Left renal pelvis (tissue), 4 donors: ENCODE measurements at places on chromosomes 2 and 18.

DNA sequence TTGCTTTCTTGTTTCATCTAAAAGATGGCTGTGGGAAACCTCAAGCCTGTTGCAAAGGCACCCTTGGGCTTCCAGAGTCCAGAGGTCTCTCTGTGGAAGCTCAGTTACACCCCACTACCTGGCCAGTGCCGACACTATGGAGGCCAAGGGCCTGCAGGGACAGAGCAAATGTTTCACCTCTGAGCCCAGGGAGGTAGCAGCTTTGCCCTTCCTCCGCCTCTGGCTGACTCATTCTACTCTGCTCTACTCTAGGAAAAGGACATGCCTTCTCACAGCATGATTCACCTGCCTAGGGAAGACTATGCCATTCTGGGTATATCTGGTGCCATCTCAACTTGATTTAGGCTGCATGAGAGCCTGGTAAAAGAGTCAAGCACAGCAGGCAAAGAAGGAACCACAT lies 12.2 kb downstream of the MYOM1 start:
- DNase-seq = no peak

GRCh38 chr2:22521620-22522019 lies 863.4 kb upstream of the KLHL29 start:
- no peak for DNase-seq

DNA sequence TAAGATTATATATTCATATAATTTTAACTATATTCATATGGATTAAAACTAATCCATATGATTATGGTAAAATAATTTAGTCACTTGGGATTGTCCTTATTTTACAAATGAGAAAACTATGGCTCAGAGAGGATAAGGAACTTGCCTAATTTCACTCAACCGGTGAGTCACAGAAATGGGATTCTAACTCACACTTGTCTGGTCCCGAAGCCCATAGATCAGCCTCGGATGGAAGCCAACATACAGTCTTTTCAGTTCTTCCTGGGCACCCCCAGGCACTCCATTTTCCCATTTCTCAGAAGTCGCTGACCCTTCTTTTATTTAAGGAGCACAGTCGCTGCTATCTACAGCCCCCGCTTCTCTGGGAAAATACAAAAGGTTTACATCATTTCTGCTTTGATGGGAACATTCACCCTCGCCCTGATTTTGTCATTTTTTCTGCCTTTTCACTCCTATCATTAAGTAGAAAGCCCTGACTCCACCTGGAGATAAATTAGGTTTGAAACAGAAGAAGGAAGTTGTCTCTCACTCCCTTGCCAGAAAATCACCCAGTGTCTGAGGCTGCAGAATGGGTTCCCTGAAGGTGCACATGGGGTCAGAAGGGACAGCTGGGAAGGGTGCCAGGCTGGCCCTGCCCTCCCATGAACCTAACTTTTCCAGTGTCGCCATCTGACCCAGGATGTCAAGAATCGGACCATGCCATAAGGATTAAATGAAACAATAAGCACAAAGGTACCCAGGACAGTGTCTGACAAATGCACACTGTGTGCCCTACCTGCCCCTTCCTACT lies 36.6 kb downstream of the CYP1B1 start:
- no peak for DNase-seq

- no peak for DNase-seq
Measured at GRCh38 chr18:67266246-67267237, 250.0 kb downstream of the DSEL start.

DNA sequence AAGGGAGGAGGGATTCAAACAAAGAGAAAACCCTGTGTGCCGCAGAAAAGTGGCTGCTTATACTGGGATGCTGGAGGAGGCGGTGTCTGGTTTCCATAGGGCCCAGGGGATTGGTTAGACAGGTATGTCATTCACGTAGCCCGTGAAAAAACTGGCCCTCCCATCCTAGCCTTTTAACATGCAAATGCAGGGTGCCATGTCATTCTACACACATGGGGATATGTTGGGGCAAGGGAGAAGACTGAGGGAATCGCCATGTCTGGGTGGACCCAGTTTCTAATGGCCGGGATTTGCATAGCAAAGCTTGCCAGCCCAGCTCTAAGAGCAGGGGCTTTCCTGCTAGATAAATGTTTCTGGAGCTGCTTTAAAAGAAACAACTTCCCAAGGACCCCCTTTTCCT lies 8.2 kb upstream of the RNU2-63P start:
- no peak for DNase-seq

DNA sequence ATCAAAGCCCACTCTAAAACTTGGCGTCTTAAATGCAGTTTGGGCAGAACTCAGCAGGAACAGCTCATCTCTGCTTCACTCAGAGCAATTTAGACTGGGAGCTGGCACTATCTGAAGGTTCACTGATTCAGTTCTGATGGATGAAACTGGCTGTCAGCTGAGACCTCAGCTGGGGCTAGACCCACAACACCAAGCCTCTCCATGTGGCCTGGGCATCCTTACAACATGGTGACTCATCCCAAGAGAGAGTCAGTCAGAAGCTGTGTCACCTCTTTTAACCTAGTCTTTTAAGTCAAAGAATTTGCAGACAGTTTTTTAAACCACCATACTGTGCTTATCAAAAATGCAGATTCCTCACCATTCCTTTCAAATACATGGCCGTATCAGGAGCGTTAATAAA lies 62.6 kb upstream of the ZNF397 start:
- DNase-seq = no peak

- DNase-seq = no peak
Measured at GRCh38 chr2:208793434-208793833, 386.8 kb downstream of the PTH2R start.

DNA sequence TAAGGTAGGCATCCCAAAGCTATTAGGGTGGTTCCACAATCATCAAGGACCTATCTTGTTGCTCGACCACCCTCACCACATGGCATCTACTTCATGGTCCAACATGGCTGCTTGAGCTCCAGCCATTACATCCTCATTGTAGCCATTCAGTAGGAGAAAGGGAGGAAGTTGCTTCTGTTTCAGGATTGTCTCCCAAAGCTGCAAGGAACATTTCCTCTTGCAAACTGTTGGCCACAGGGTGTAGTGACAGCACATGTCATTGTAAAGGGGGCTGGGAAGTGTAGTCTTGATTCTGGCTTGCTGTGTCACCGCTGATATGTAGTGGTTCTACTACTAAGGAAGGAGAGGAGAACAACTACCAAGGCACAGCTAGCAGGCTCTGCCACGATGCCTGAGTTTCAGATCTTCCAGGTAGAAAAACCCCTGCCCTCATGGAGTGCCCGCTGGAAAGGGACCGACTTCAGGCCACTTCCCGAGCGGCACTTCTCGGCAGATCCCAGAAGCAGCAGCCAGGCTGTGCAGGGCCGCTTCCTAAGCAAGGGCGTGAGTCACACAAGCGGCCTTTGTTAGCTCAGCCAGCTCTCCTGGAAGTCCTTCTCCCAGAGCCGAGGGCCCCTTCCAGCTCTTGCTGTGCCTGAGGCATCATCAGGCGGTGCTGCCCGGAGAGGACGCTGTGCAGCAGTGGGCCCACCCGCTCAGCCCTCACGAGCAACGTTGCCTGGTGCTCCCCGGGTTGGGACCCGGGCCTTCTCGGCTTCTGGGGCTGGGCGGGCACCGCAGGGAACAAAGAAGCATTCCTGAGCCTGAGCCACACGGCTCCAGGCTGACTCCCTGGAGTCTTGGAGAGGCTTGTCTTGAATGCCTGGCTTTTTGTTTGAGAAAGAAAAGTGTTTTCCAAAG lies 58.2 kb downstream of the HS6ST1 start:
- no peak for DNase-seq

GRCh38 chr2:108074150-108074549 lies 87.8 kb downstream of the SLC5A7 start:
- DNase-seq = no peak

- no peak for DNase-seq
Measured at GRCh38 chr2:84970210-84970867, 622 bp upstream of the KCMF1 start.

GRCh38 chr2:160859096-160859495 lies 301.1 kb upstream of the TANK start:
- no peak for DNase-seq

GRCh38 chr2:216562696-216563435 lies 64.2 kb downstream of the RPL37A start:
- DNase-seq = no peak

DNA sequence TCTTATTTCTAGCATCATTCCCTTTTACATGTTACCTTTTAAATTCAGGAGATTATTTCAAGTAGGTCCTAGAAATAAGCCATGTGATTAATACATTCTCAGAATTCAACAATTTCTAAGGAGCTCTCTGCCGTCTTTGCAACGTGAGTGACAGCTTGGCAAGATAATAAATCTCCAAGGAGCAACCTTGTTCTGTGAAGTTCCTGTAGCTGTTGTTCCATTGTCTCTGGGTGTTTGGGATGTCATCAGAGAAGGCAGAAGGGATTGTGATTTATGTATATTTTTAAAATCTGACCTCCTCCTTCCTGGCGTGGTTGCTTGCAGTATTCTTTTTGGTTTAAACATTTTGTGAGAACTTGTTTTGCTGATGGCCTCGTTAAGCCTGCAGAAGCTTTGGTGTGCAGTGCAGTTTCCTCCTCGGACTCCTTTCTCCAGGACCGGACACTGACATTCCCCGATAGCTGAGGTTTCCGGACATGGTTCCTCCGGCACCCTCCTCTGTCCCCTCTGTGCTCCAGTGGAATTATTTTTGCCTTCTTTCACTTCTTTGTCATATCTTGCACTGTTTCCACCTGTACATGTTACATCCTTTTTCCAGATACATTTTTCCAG lies 33.7 kb downstream of the RAMP1 start:
- DNase-seq = no peak

GRCh38 chr2:173997269-173997668 lies 32.1 kb upstream of the SP3 start:
- no peak for DNase-seq

DNA sequence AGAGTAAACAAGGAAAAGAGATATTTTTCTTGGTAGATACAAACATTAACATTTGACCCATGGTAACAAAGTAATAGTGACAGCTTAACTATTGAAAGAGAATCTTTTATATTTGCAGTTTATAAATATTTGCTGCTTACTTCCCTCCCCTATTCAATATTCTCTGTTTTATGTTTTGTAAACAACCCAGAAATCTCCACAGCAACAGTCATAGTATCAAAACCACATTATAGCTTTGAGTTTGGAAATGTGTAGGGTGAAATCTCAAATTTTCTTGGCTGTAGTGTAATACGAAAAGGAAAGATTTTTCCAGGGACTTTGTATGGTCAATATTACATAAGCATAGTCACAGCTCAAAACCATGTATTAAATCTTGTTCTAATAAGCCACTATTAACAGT lies 511.2 kb downstream of the METTL4 start:
- no peak for DNase-seq

DNA sequence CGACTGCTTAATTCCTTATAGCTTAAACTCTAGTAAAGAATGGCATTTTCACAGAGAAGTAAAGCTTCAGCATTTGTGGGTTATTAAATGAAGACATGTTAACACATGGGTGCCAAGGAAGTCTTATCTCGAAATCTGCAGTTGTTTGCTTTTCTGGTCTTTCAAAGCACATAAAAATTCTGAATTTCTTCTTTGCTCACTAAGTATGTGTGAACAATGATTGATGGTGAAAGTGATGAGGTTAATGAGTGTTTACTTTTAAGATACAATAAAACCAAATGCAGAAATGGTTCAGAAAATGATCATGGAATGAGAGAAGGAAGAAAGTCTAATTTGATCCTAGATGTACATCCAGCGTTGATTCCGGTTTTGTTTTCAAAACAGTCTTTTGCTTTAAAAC lies 234.6 kb upstream of the RAB12 start:
- DNase-seq = no peak

- no peak for DNase-seq
Measured at GRCh38 chr2:195003881-195004471, 653.0 kb upstream of the SLC39A10 start.

DNA sequence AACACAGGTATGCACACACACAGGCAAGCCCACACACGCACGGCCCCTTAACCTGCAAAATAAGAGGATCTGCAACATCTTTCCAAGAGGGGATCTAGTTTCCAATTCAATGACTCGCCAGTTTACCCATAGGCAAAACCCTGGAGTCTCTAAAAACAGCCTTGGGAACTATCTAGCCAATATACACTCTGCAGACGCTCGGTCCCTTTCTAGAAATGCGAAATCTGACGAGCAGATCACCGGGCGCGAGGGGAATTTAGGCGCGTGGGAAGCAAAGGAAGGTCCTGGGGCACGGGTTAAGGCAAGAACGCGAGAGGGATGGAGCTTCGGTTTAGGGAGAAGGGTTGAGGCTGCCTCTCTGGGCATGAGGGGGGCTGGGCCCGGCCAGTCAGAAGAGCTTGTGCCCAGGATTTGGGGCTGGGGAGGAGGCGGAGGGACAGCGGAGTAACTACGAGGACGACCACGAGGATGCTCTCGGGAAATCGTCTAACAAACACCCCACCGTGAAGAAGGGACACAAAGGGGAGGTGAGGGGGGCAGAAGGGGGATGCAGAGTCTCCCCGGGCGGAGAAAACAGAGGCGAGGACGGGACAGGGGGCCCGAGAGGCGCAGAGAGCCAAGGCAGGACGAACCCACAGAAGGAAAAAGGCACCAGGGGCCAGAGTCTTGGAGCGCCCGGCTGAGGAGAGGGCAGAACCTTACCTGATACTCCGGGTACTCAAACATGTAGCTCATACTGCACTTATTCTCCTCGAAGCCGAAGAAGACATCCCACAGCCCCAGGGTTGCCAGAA lies 542 bp downstream of the PGAP1 start:
- peak; percentile 29 for DNase-seq

DNA sequence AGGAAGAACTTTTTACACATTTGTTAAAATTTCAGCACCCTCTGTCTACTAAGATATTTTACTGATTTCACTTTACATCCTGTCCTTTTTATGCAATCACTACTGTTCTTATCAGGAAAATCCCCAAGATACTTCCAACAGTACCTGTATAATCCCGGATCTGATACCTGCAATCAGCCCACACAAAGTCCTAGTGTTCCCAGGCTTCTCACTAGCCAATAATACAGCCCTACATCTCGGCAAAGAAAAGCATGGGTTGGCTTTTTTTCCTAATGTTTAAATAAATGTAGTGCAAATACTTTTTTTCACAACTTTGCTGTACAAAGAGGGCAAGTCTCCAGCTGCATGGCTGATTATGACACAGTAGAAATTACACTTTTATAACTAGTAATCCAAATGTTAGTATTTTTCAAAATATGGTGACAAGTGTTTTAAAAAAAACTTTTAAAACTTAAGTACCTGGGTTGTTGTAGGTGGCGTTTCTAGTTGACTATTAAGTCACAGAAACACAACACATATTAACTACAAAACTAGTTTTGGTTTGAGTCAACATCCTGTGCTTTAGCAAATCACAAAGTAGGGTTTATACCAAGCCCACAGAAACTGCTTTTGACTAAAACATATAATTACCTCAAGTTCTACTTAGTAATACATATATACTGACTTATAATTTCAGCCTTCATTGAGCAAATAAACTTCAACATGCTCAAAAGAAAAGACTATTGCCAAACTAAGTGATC lies 19.5 kb downstream of the CNOT11 start:
- DNase-seq = no peak

DNA sequence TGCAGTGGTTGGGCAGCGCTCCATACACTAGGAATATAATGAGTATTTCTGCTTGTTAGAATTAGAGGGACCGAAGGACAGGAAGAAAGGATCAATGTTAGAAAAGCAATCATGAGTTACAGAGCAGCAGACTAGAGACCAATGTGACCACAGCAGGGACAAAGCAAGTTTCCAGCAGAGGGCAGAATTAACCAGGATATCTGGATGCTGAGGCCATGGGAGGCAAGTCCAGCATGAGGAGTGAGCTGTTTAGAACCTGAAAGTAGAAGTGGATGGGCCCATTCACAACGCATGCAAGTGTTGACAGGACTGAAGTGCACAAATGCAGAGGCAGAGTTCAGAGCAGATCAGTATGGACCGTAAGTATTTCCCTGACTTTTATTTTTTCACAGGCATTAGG lies 910.4 kb upstream of the GYPC start:
- DNase-seq = peak; percentile 48
